Stimulated activated CD8-positive, alpha-beta memory T cell treated with anti-CD3 and anti-CD28 coated beads, Interleukin-7, amount 100 ng/mL, for 1 hour (primary cell): ENCODE measurements at places on chromosomes 4 and X.
A peak's percentile ranks its signal among the peaks of the same experiment; 100 is the strongest.

DNA sequence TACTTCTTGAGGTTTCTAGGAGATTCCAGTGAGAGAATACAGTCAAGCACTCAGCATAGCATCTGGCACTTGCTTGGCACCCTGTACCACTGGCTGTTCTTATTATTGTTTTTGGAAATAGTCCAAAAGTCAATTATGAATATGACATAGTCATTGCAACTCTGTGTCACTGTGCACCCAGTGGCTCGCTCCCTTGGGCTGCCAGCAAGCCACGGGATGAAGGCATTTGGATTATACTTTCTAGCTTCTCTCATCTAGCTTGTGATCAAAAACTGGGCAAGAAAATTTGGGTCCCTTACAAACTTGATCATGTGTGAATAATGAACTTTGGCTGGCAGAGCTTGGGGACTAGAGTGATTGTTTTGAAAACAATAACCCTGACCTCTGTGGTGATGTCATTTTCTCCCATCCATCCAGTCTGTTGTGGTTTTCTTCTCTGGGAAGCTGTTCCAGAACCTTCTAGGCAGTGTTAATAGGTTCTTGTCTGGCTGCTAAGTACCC lies 32.7 kb upstream of the LIMCH1 start:
- DNase-seq: no peak

DNA sequence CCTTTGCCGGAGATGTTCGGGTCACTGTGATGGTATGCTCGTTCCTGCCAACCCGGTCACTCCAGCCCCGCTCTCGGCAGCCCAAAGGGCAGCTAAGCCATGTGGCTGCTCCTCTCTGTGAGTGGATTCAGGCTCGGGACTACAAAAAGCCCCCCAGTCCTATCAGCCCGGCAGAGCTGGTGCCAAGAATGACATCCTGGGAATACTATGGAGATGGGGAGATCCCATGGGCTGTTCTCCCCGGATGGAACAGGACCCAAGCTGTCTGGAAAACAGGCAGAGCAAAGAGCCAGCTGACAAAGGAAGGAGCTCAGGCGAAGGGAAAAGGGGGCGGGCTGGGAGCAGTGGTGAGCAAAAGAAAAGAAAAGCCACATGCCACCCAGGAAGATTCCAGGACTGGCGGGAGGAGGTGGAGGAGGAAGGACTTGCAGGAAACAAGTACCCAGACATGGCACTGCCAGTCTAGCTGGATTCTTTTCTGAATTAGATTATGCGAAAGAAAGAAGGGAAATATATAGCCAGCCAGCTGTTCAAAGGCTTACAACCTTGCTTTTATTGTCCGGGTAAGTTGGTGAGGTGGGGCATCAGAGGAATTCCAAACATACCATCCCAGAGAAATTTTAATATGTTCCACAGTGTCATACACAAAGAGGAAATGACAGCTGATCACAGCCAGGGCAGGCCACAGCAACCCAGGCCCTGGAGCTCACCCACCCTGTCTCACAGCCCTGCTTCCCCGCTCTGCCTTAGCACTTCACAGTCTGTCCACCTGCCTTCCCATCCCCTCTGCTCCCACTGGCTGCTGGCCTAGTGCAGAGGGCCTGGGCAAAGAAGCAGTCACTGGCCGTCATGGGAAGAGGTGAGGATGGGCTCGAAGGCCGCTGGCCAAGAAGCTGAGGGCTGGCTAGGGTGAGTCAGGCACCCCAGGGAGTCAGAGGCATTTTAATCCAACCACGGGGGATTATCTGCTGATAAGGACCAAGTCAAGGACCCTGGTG lies 3.4 kb downstream of the NDP start:
- DNase-seq: no peak

GRCh38 chr4:76559236-76560071 lies 124.4 kb downstream of the SHROOM3 start:
- no peak for DNase-seq

GRCh38 chr4:142707401-142707800 lies 138.7 kb downstream of the INPP4B start:
- no peak for DNase-seq

- DNase-seq: no peak
Observed at GRCh38 chr4:40246938-40247337, 50.1 kb downstream of the RHOH start.

GRCh38 chrX:21490341-21490740 lies 116.1 kb downstream of the CNKSR2 start:
- DNase-seq: no peak

DNA sequence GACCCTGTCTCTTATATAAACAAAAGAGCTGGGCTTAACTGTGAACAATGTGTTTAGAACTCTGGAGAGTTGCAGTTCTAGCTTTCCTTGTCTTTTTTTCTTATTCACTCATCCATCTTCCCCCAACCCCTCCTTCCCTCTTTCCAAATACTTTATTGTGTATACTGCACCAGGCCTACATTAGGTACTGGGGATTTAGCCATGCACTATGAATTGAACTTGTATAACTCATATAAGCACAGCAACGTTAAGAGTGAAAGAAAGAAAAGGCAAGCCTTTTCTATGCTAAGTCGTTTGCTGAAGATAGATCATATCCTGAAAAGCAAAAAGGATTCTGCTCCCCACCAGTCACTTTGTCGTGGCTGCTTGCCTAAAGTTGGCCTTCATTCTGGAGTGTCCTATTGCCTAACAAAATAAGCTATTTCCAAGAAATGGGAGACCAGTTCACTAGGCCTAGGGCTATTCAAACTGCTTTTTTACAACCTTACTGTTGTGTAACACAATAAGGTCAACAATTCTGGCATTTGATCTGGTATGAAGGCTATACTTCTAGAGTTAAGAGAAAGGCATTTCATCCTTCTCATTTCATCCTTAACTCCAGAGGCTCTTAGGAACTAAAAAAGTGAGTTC lies 32.2 kb downstream of the CCNI start:
- DNase-seq: no peak

DNA sequence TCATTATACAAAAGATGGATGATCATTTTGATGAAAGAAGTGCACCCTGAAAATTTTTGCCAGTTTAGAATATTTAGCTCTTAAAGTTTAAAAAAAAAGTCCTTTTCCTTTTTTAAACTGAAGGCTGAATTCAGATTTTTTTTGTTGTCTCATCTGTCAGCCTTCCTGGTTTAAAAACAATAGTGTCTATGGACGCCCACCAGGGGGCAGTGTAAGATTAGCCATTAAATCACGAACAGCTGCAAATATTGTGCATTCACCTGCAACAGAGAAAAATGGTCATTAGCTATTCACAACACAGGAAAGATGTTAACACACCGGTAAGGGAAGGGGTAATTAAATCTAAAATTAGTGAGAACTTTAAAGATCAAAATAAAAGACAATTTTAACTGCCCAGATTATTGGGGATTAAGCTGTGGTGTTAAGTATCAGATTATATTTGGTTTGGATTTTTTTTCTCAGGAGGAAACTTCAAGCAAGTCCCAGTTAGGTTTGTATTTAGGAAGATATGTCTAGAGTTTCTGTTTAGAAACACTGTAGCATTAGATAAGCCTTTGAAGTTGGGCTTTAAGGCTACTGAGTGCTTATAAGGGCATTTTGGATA lies 4.4 kb upstream of the CXorf38 start:
- DNase-seq: peak; percentile 44

DNA sequence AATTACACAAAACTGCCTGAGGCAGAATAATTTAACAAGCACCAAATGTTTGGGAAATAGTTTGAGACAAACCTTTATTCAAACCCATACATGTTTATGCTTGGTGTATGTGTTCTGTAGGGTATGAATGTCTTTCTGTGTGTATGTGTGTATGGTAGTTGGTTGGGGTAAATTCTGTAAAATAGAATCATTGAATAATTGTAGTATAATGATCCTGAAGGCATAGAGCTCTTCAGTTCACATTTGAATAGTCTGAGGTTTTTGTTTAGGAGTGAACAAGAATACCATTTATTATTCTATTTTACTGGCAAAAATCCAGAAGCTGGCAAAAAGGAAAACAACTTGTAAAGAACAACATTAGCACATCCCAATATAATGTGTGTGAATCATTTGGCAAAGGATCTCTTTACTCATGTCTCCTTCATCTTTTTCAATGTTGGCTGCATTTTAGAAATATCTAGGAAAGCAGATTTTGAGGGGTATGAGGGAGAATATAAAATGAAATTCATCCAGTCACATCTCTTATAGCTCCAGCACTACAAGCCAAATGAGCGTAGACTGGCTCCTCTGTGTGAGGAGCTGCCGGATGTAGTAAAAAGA lies 360.0 kb downstream of the CHIC1 start:
- no peak for DNase-seq

DNA sequence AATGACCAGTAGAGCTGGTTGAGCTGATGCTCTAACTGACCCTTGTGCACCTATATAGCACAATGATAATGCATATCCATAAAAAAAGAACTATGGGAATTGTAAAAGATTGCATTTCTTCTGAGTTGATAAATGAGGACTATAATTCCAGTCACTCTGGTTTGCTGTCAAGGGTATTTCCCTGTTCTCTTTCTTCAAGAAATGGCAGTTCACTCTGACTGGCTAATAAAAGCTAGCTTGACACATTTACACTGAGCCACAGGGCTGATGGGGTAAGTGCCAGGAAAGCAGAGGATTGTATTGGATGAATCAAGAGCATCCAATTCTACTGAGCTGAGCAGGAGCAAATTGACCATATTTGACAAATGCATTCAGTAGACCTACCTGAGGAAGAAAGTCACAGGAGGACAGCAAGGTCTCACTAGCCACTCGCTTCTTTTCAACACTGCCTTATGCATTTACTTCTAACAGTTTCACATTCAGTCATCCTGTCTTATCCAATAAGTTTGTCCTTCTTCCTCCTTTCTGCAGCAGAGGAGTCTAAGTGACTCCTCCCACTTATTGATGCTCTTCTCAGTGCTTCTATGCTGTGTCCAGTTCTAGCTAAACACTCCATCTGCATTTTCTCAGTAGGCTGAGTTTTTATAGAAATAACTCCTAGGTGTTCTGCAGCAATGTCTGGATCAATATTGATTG lies 43.0 kb downstream of the RBMX2 start:
- DNase-seq: no peak

GRCh38 chr4:120281581-120281980 lies 214.9 kb upstream of the MAD2L1 start:
- DNase-seq: no peak

GRCh38 chrX:33855251-33855650 lies 276.9 kb downstream of the FAM47A start:
- DNase-seq: no peak
